ENCODE measurements at places on chromosomes 2 and 18.

- peaks cover 8% of the 10 kb centered on the region for H3K27me3 ChIP-seq
- H3K27ac ChIP-seq = no peak overlapping the region
- no peaks in the 10 kb centered on the region for H3K36me3 ChIP-seq
- H3K4me3 ChIP-seq = no peak overlapping the region
These were observed 16.9 kb upstream of the KIF1A start for GRCh38 chr2:240836781-240837467.

DNA sequence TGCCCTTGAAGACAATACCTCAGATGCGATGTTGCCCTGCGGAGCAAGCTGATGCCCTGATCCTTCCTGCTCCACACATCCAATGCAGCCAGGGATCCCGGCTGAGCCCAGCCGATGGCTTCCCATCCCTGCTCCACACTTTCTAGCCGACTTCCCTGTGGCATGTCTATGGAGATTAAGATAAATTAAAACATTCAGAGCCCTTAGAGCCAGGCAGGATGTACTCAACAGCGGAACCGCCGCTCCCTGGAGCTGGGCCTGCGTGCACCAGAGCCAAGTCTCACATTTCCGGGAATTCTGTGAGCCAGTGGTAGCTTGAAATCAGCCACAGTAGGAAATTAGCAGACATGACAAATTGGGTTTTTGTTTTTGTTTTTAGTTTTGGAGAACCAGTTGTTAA, 620.6 kb downstream of the GALR1 start:
- H3K27ac ChIP-seq = no peak overlapping the region
- no peaks in the 10 kb centered on the region for H3K36me3 ChIP-seq
- no peaks in the 10 kb centered on the region for H3K4me1 ChIP-seq
- DNase-seq = no peak
- H3K4me3 ChIP-seq = no peak overlapping the region
- H3K27me3 ChIP-seq = no peaks in the 10 kb centered on the region

DNA sequence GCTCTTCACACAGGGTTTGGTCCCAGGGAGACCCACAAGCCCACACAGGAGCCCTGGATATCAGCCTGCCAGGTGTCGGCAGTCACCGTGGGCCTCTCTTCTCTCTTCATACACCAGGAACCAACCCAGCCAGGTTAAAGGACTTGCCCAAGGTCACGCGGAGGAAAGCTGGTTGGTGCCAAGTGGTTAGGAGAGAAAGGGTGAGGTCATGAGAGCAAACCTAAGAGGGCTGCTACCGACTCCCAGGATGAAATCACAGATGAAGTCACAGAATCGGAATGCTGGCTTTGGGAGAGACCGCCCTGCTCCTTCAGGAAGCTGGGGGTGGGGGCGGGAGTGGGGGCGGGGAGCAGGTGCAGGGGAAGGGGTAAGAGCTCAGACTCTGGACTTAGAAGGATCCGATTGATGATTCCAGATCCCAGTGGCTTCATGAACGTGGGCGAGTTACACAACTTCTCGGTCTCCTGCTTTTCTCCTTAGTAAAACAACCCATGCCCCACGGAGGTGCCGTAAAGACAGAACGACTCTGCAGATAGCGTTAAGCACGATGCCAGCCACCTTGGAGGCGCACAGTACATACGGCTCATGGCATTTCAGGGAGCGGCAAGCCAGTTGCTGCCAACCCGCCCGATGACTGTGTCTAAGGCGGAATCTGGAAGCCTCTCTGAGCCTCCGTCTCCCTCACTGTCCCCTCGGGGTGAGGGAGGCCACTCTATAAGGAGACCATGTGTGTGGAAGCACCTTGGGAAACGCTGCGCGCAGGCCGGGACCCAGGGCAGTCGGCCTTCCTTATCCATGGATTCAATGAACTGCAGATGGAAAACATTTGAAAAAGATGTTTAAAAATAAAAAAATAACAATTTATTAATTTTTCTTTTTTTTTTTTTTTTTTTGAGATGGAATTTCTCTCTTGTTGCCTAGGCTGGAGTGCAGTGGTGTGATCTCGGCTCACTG, 23.0 kb upstream of the TAF1B start:
- H3K27ac ChIP-seq = no peak overlapping the region
- DNase-seq = peak; percentile 77
- H3K27me3 ChIP-seq = no peaks in the 10 kb centered on the region
- no peak overlapping the region for H3K4me3 ChIP-seq
- peaks cover 21% of the 10 kb centered on the region for H3K4me1 ChIP-seq

DNA sequence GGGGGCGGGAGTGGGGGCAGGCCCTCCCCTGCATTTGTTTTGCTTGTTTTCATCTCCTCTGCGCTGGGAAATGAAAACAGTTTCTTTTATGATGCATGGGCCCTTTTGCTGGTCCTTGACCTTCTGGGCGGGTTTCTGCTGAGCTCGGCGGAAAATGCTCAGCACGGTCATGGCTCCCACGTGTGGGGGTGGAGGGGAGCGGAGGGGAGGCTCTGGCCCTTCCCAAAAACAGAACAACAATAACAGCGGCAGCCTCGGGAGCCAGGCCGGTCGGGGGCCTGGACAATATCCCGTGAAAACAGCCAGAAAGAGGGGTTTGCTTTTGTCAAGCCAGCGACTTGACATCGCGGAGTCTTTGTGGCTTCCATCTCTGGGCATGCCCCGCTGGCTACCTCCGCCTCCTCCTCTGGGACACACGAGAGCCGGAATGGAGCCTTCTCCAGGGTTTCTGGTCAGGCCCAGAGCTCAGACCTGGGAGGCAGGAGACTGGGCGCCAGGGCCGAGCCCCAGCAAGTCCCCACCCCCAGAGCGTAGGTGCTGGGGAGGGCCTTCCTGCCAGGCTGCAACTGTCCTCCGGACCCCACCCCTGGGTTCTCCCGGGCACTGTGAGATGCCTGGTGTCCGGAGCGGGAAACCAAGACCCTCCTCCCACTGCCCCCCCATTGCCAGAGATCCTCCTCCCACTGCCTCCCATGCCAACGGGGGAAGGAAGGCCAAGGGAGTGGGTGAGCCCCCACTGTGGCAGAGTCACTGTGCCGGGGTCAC, 35.9 kb upstream of the SNED1 start:
- H3K27me3 ChIP-seq = no peaks in the 10 kb centered on the region
- no peak for DNase-seq
- no peak overlapping the region for H3K27ac ChIP-seq
- no peaks in the 10 kb centered on the region for H3K36me3 ChIP-seq
- H3K4me3 ChIP-seq = peak overlapping the region; percentile 28
- H3K4me1 ChIP-seq = peaks cover 3% of the 10 kb centered on the region

DNA sequence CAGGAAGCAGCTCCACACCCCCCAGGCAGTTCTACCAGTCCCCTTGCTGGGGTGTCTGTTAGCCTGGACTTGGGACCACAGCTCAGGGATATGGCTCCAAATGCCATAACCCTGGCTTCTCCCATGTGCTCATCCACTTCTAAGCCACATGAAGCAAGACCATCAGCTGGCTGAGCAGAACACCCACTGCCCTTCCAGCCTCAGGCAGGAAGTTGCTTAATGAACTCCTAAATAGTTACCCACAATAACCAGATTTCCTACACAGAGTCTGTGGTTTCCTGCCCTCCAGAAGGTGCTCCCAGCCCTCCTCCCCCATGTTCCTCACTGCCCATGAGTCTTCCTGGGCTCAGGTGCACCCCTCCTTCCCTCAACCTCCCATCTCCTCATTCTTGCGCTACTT, 98.3 kb upstream of the EPC2 start:
- no peaks in the 10 kb centered on the region for H3K27me3 ChIP-seq
- no peaks in the 10 kb centered on the region for H3K36me3 ChIP-seq
- no peaks in the 10 kb centered on the region for H3K4me1 ChIP-seq
- no peak for DNase-seq

DNA sequence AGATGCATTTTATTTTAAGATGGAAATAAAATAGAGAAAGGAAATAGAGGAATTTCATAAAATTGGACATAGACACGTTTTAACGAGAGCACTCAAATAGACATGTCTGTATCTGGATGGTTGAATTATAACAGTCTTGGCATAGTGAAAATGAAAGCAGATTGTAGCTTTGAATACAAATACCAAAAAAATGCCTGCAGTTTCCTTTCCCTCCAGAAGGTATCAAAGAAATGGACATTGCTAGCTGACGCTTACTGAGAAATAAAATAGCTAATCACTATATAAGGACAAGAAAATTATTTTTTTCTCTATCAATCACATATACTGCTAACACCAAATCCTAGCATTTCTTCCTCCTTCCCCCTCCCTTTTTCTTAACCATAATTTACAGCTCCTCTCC, 11.4 kb upstream of the MAPRE2 start:
- H3K4me3 ChIP-seq = no peak overlapping the region
- H3K36me3 ChIP-seq = no peaks in the 10 kb centered on the region
- no peak overlapping the region for H3K27ac ChIP-seq

- no peak overlapping the region for H3K4me3 ChIP-seq
- no peaks in the 10 kb centered on the region for H3K27me3 ChIP-seq
- H3K27ac ChIP-seq = no peak overlapping the region
- DNase-seq = no peak
These were observed 23.2 kb upstream of the TTN start for GRCh38 chr2:178830451-178830850.

GRCh38 chr2:1011006-1011405, 60.4 kb downstream of the SNTG2 start:
- no peaks in the 10 kb centered on the region for H3K4me1 ChIP-seq
- no peak for DNase-seq
- no peaks in the 10 kb centered on the region for H3K27me3 ChIP-seq
- H3K36me3 ChIP-seq = no peaks in the 10 kb centered on the region
- no peak overlapping the region for H3K4me3 ChIP-seq

GRCh38 chr18:13499803-13500202, 226.6 kb downstream of the FAM210A start:
- no peaks in the 10 kb centered on the region for H3K36me3 ChIP-seq
- peak overlapping the region; percentile 82 for H3K27ac ChIP-seq
- no peak for DNase-seq
- peaks cover 3% of the 10 kb centered on the region for H3K27me3 ChIP-seq

GRCh38 chr18:7737550-7737949, 170.4 kb downstream of the PTPRM start:
- H3K36me3 ChIP-seq = no peaks in the 10 kb centered on the region
- DNase-seq = no peak
- H3K27ac ChIP-seq = no peak overlapping the region

DNA sequence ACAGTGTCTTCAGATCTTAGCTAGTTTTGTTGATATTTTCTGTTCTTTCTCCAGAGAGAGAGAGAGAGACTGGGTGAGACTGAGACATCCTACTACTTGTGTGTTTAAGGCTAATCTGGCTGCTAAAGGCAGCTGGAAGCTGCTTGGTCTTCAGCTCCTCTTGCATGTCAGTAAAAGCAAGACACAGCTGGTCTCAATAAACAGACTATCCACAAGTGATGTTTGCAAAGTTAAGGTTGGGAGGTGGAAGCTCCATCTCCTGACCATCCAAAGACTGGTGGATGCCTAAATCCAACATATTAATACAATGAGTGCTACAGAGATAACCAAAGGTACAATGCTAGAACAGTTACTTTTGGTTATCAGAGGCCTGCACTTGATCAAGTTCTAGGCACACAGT, 17.8 kb downstream of the ERFE start:
- H3K27ac ChIP-seq = no peak overlapping the region
- H3K4me3 ChIP-seq = no peak overlapping the region
- no peaks in the 10 kb centered on the region for H3K27me3 ChIP-seq
- peaks cover 61% of the 10 kb centered on the region for H3K36me3 ChIP-seq
- no peaks in the 10 kb centered on the region for H3K4me1 ChIP-seq

DNA sequence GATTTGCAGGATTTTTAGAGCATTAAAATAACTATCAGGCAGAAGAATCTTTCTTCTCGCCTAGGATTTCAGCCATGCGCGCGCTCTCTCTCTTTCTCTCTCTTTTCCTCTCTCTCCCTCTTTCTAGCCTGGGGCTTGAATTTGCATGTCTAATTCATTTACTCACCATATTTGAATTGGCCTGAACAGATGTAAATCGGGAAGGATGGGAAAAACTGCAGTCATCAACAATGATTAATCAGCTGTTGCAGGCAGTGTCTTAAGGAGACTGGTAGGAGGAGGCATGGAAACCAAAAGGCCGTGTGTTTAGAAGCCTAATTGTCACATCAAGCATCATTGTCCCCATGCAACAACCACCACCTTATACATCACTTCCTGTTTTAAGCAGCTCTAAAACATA, 137.0 kb downstream of the MEIS1 start:
- peaks cover 7% of the 10 kb centered on the region for H3K27me3 ChIP-seq
- H3K27ac ChIP-seq = no peak overlapping the region

DNA sequence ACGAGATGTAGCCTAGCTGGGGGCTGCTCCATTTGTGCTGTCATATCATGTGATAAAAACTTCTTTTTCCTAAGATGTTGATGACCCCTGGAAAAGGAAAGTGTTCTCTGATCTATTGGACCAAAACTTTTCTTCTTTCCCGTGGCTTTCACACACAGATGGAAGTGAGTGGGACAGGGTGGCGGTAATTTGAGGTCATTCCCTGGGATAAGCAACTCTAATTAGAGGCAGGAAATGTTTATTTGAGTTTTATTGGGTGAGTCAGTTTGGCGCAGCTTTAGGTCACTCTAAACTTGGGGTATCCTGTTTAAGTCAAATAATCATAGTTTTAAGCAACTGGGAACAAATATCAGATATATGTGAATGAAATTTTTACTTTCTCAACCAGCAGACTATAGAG, 221.0 kb upstream of the EPAS1 start:
- peak overlapping the region; percentile 26 for H3K4me3 ChIP-seq
- H3K4me1 ChIP-seq = peaks cover 39% of the 10 kb centered on the region
- no peaks in the 10 kb centered on the region for H3K36me3 ChIP-seq
- no peaks in the 10 kb centered on the region for H3K27me3 ChIP-seq

- no peaks in the 10 kb centered on the region for H3K4me1 ChIP-seq
- DNase-seq = no peak
- no peaks in the 10 kb centered on the region for H3K27me3 ChIP-seq
- no peak overlapping the region for H3K27ac ChIP-seq
- H3K36me3 ChIP-seq = no peaks in the 10 kb centered on the region
These were observed 75.1 kb downstream of the CPO start for GRCh38 chr2:207014424-207014823.

- no peak overlapping the region for H3K27ac ChIP-seq
- H3K4me1 ChIP-seq = peaks cover 5% of the 10 kb centered on the region
- DNase-seq = peak; percentile 59
- H3K36me3 ChIP-seq = no peaks in the 10 kb centered on the region
These were observed 87.8 kb downstream of the LYPD1 start for GRCh38 chr2:132581991-132582738.

- H3K4me1 ChIP-seq = peaks cover 43% of the 10 kb centered on the region
- DNase-seq = no peak
- no peak overlapping the region for H3K4me3 ChIP-seq
- H3K36me3 ChIP-seq = no peaks in the 10 kb centered on the region
These were observed 43.1 kb downstream of the MAP4K4 start for GRCh38 chr2:101740555-101740964.

- DNase-seq = no peak
- no peak overlapping the region for H3K27ac ChIP-seq
- H3K4me3 ChIP-seq = no peak overlapping the region
- H3K4me1 ChIP-seq = no peaks in the 10 kb centered on the region
These were observed 17.8 kb downstream of the NCOA1 start for GRCh38 chr2:24508878-24509277.

GRCh38 chr18:79528846-79529245, 133.1 kb downstream of the NFATC1 start:
- H3K36me3 ChIP-seq = no peaks in the 10 kb centered on the region
- H3K27me3 ChIP-seq = peaks cover 55% of the 10 kb centered on the region
- peaks cover 3% of the 10 kb centered on the region for H3K4me1 ChIP-seq
- H3K4me3 ChIP-seq = no peak overlapping the region
